Thyroid gland (tissue), 4 donors: ENCODE measurements at places on chromosomes 7 and 10. TPM values are rescaled to one million over a fixed set of nuclear protein-coding genes. Genes with fewer than 3 reads are reported as not detected.

DNA sequence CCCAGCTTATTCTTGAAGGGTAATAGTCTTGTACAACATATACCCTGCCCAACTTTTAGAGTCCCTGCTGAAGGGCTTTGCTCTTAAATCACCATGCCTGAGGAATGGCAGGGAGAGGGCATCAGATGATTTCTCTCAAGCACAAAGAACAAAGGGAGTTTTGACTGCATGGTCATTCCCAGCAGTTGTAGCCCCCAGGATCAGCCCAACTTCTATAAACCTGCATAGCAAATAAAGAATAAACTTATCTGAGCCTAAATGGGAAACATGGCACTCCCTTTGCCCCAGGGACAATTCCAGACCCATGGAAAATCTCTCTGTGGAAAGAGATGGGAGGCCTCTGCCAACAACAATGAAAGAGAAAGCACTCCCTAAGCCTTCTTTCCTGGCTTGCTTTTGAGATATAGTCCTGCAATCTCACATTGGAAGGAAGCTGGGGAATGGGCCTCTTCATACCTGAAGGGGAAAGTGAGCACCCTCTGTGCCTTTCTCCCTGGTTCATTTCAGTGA, 18.7 kb downstream of the CADPS2 start:
- H3K27ac ChIP-seq = no peak overlapping the region
- H3K27me3 ChIP-seq = no peaks in the 10 kb centered on the region
- H3K4me1 ChIP-seq = no peaks in the 10 kb centered on the region
- no peaks in the 10 kb centered on the region for H3K36me3 ChIP-seq
- no peak for DNase-seq

- H3K4me1 ChIP-seq = no peaks in the 10 kb centered on the region
- no peaks in the 10 kb centered on the region for H3K27me3 ChIP-seq
- DNase-seq = no peak
- H3K36me3 ChIP-seq = no peaks in the 10 kb centered on the region
- H3K4me3 ChIP-seq = no peak overlapping the region
Measured at GRCh38 chr7:1651031-1651446, 19.0 kb upstream of the ELFN1 start.

DNA sequence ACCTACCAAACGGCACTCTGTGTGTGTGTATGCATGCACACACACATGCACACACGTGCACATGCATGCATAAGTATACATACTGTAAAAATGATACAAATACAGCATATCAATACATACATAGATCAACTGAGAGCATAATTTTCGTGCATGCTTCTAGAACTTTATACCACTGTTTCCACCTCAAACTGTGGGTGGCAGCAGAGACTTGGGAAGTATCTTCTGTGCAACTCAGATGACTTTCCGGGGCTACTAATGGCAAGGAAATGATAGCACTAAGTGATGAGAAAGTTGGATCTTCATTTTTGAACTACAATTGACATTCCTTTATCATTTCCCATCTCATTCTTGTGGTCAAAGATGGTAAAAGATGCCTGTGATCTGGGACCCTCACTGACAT, 570.7 kb downstream of the REEP3 start:
- H3K4me1 ChIP-seq = no peaks in the 10 kb centered on the region
- H3K4me3 ChIP-seq = no peak overlapping the region
- no peak for DNase-seq

DNA sequence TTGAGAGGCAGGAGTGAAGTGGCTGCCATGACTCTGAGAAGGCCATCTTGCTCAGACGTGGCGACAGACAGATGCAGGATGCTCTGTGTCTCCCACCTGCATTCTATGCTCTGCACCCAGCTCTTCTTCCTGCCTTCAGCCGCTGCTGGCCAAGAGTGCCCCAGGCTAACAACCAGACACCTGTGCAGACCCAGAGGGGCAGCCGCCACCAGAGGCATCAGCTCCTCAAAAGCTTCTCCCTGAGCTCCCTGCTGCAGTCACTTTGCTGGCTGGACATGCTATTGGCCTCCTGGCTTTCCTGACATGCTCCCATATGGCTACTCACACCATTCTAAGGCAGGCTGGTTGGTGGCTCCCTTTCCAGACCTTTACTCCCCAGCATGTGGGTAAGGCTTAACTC, 70.6 kb upstream of the GRB10 start:
- no peaks in the 10 kb centered on the region for H3K27me3 ChIP-seq
- no peaks in the 10 kb centered on the region for H3K36me3 ChIP-seq
- DNase-seq = no peak
- H3K4me1 ChIP-seq = no peaks in the 10 kb centered on the region

GRCh38 chr7:136027160-136027559, 50.0 kb upstream of the MTPN start:
- no peaks in the 10 kb centered on the region for H3K36me3 ChIP-seq
- no peaks in the 10 kb centered on the region for H3K27me3 ChIP-seq
- no peaks in the 10 kb centered on the region for H3K4me1 ChIP-seq

CALY gene
- total RNA-seq = not detected

DNA sequence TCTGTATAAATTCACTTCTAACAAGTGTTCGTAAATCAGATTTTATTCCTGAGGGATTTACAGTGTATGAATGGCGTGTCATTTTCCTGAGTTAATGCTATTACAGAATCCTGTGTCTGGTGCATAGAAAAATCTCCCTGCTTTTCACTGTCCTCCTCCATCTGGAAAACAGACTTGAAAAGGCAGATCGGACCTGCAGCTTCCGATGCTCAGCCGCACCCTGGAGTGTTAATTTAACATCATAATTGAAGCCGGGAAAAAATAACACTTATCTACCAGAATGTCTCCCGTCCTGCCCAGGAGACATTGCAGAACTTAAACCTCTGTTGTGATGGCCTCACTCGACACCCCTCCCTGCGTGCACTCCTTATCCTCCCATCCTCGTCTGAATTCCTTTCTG, 442.1 kb upstream of the FOXK1 start:
- no peak overlapping the region for H3K4me3 ChIP-seq
- H3K27ac ChIP-seq = no peak overlapping the region
- H3K27me3 ChIP-seq = no peaks in the 10 kb centered on the region
- no peak for DNase-seq
- no peaks in the 10 kb centered on the region for H3K36me3 ChIP-seq

RAPGEF5 gene
- 76.6 TPM for total RNA-seq

WDFY4 gene
- total RNA-seq = 1.4 TPM
